ENCODE measurements at places on chromosomes 1 and 21. TPM values are rescaled to one million over a fixed set of nuclear protein-coding genes. Genes with fewer than 3 reads are reported as not detected.

The LGR6 gene
- total RNA-seq, result 0.10 TPM

The OR2AK2 gene
- not detected for total RNA-seq

DNA sequence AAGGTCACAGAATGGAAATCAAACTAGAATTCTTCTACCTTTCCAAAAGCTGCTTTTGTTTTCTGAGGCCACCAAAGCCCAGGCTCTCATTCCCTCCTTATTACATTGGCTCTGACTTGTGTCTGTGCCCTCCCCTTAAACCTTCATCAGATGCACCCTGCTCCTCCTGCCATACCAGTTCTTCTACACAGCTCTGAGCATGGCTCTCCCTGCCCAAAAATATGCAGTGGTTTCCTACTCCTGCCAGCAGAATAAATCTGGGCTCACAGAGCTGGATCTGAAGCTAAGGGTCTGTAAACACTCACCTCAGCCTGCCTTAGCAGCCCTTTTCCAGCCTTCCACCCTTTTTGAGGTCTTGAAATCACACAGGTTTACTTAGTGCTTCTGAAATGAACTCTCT, 55.0 kb downstream of the TTC3 start:
- no peak for DNase-seq

- no peak for DNase-seq
Observed at GRCh38 chr1:40389871-40390560, 16.5 kb downstream of the SMAP2 start.

GRCh38 chr1:229880271-229881170, 186.5 kb upstream of the GALNT2 start:
- no peak for DNase-seq

Measured in adrenal gland (tissue), 19 donors.